CD4-positive, alpha-beta T cell treated with Interleukin-4 for 1 hour (primary cell): ENCODE measurements at places on chromosomes 4 and X.

GRCh38 chr4:185404031-185404430 lies 7.4 kb downstream of the ANKRD37 start:
- DNase-seq: no peak

DNA sequence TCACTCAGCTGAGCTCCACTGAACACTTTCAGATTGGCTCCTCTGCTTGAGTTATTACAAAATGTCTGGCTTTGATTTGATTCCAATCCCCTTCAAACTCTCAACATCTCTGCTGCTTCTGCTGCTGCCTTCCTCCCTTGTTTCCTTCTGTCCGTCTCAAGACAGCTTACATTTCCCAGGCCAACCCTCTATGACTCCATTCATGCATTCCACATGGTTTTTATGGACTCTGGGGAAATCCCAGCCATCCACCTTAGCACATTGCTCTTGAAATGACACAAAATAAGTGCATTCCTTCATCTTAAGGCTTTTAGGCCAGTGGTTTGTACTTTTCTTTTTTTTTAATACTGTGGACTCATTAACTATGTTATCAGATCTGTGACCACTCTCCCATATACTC lies 68.5 kb upstream of the TMEM164 start:
- DNase-seq: no peak

DNA sequence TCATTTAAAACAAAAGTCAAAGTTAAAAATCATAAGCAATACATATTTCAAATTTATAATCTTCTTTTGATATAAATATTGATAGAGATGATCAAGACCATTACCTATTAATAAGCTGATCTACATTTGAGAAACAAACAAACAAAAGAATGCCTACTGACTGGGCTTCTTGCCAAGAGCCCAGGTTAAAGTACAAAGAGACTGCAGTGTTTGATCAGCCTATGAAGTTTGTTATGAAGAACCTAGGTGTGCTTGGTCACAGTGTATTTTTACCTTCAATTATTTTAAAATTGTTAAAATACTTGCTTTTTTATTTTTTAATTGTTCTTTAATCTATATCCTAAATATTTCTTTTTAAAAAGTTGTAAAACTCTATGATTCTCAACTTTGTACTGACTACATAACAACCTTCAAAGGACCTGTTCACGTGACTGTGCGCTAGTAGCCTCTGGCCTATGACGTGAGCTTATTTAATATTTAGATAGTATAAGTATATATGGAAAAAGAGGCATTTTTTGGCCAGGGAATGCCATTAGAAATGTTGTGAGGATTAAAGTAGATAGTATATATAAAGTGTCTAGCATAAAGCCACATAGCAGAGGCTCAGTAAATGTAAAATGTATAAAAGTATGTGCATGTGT lies 11.4 kb upstream of the SLC39A8 start:
- no peak for DNase-seq

GRCh38 chr4:185204238-185204910 lies 574 bp upstream of the CFAP97 start:
- DNase-seq: no peak

DNA sequence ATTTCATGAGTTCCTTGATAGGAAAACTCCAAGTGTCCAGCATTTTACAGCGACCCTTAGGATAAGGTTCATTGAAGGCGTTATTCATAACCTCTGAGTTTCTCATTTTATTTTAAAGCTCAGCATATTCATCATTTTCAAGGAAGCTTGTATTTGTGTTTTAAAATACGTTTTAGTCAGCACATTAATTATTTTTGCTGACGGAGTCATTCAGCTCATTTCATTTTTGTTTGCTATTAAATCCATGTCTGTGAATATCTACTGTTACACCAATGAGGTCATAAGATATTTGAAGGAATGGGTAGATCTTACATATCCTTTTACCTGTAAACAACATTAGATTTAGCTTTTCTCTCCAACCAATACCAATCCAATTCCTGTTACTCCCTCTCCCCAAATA lies 1766.3 kb upstream of the PCDH10 start:
- DNase-seq: no peak

DNA sequence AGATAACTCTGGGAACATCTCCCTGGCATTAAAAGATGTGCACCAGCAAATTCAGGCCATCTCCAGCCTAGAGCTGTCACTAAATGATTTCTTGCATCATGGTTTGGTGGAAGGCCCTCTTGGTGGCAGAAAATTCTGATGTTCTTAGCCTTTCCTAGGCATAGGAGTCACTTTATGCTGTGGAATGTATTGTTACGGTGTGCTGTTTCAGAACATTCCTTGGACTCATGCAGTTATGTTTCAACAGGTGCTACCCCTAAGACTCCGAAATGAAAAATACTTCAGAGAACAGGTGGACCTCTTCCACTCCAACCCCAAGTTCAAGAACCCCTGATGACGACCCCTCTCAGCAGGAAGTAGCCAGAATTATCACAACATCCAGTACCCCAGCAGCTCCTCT lies 20.3 kb upstream of the PAPSS1 start:
- DNase-seq: no peak

- no peak for DNase-seq
Observed at GRCh38 chrX:32448945-32449344, 762.4 kb downstream of the DMD start.

DNA sequence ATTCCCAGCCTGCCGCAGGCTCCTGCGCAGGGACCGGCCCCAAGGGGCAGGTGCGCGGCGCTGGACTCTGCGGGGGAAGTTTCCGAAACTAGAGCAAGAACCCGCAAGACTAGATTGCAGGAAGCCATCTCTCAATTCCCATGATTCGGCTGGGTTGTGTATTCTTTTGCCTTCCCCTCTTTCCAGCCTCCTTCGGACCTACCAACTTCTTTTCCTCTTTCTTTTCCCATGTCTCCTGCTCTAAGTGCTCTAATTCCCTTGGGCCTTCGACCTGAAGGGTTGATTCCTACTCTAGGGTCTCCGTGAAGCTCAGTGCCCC lies 645 bp upstream of the OPHN1 start:
- DNase-seq: no peak
